ENCODE measurements at places on chromosomes 1 and 21.

- no peak for ATAC-seq
Observed at GRCh38 chr1:91653183-91653582, 152.5 kb downstream of the CDC7 start.

- no peak for ATAC-seq
Observed at GRCh38 chr1:20405893-20406604, 80.0 kb downstream of the CAMK2N1 start.

DNA sequence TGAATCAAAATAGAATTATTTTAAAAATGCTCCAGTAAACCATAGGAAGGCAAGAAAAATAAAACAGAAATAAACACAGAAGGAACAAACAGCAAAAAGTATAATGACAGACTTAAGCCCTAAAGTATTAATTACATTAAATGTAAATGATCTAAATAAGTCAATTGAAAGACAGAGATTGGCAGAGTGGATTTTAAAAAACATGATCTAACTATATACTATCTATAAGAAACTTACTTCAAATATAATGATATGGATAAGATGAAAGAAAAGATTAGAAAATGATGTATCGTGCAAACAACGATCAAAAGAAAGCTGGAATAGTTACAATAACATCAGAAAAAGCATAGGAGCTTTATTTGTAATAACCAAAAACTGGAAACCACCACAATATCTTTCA is 90.8 kb downstream of the CAMK2N1 start:
- ATAC-seq = no peak

- no peak for ATAC-seq
Observed at GRCh38 chr1:225440380-225441221, 12.8 kb upstream of the LBR start.

GRCh38 chr1:25858494-25858893 is 763 bp downstream of the AUNIP start:
- ATAC-seq = no peak

DNA sequence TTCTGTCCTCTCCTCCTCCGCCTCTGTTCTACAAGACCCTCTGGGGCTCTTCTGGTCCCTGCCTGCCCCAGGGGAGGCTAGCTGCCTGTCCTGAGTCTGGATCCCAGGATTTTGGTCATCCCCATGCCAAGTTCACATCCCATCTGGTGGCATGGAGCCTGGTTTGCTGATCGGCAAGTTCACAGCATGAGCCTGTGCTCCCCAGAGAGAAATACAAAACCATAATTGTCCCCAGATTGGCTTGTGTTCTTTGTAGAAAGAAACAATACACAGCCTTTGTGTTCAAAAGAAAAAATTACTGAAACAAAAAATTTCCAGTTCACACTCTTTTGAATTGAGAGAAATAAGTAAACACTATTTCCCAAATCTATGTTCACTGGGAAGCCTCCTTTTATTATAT is 149.4 kb upstream of the ZC3H12A start:
- no peak for ATAC-seq

DNA sequence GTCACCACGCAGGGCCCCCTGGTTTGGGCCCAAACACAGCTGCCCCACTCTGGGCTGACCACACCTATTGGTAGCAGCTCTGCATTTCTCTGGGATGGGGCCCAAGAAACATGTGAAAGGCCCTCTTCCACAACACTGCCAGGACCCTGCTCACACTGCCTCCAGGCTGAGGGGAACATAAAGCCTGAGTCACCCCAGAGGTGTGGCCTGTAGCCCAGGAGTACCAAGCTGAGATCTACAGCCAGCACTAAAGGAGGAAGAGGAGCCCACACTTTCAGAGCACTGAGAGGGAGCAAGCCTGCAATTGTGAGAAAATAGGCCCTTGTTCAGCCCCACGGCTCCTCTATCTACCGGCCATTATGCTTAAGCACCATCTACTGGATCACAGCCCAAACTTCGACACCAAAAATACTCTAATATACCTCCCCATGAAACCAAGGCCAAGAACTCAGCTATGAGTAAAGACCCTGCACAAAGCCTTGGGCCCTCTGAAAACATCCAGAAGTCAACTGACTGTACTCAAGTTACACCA is 14.4 kb upstream of the OR2T10 start:
- ATAC-seq = no peak

DNA sequence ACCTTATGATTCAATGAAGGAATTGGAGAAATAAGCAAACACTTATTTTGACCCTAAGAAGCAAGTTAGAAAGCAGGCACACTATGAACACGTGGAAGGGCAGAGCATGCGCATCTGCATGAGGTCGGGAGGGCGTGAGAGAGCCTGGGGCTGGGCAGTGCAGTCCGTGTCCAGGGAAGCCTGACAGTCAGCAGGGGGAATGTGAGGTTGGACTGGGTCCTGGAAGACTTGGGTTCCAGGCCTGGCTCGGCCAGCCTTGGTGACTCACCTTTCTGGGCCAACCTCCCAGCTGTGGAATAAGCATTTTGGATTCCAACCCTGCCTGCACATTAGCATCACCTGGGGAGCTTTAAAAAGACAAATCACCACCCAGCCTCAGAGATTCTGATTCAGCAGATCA is 26.6 kb upstream of the LMX1A start:
- peak; percentile 39 for ATAC-seq

GRCh38 chr21:39022035-39022434 is 161.2 kb downstream of the PSMG1 start:
- no peak for ATAC-seq

GRCh38 chr1:221840511-221841243 is 98.8 kb upstream of the DUSP10 start:
- no peak for ATAC-seq

- ATAC-seq = no peak
Observed at GRCh38 chr1:8419172-8419571, 101.3 kb downstream of the SLC45A1 start.

- no peak for ATAC-seq
Observed at GRCh38 chr1:66940981-66941380, 16.2 kb downstream of the MIER1 start.

DNA sequence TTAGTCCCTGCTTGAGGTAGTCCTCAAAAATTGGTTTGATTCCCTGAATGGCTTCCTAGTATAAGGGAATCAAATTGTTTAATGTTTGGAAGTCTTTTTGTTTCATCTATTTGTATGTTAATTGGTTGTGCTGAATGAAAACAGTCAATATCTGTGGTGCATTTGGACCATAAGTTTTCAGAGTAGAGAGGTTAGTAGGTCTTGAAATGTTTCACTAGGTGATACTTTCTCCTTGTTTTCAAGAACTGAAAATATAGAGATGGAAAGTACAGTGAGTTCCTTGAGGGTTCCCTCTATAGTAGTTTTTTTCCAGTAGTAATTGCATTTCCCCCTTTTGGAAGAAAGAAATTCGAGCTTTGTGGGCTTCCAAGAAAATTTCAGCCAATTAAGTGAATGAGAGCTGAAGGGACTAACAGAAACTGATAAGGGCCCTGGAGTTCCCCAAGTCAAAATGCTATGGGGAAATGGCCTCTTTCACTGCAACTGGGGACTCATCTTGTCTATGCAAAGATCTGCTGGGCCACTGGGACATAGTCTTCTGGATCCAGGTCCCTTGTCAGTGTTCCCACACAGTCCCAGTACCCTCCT is 18.6 kb upstream of the CEP350 start:
- ATAC-seq = no peak
